ENCODE measurements at places on chromosomes 4 and X.

DNA sequence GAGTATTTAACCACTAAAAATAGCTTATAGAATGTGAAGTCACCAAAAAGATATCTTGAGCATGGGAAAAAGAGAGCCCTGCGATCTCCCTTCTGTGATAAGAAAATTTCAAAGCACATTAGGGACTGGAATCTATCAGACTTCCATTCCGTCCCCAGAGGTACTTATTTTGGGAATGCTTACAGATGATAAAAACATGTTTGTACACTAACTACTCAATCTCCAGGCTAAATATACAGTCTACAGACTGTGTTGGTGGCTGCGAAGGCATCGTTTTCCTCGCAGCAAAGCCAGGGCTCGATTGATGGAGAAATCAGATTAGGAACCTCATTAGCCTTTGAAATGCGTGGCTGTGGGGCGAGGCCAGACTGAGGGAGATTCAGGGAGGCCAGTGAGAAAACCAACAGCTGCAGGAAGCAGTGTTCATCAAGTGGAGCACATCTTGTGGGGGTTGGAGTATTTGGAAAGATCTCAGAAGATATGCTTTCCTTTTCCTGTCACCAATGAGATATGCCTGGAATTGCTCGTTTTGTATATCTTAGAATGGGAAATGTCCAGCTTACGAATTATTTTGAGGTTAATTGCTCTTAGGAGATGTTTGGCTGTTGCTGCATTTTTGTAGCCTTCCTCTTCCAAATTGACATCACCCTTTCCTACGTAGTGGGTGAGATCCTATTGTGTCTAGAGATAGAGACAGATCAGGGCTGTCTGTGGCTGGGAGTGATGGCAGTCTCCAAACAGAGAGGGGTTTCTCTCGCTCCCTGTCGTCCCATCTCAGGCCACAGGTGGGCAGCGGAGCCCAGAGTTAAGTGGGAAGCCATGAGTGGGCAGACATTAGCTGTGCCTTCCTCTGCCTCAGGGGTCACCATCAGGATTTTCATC lies 224.9 kb upstream of the FAT1 start:
- no peak for DNase-seq

GRCh38 chr4:132384709-132385108 lies 764.4 kb upstream of the PCDH10 start:
- no peak for DNase-seq

GRCh38 chrX:68299898-68300297 lies 133.4 kb downstream of the OPHN1 start:
- DNase-seq = no peak

GRCh38 chr4:41069838-41070237 lies 144.5 kb downstream of the APBB2 start:
- DNase-seq = no peak

GRCh38 chr4:164756686-164757085 lies 2.8 kb downstream of the SMIM31 start:
- no peak for DNase-seq

GRCh38 chrX:13747836-13748235 lies 13.3 kb downstream of the OFD1 start:
- no peak for DNase-seq

DNA sequence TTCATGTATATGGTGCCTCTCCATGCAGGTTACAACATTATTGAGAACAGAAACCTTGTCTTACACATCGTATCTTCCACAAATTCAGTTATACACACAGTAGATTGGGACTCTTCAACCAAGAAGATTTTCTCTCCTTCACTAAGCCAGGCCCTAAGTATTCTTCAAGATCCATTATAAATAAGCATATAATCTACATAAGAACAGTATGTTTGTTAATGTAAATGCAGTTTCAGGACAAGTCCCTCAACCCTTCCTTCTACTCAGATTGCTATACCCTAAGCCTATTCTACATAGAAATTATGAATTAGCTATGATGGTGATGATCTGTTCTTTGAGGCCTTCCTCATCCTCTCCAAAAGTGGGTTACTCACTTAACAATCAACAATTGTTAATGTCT lies 41.2 kb downstream of the COL4A6 start:
- DNase-seq = no peak

DNA sequence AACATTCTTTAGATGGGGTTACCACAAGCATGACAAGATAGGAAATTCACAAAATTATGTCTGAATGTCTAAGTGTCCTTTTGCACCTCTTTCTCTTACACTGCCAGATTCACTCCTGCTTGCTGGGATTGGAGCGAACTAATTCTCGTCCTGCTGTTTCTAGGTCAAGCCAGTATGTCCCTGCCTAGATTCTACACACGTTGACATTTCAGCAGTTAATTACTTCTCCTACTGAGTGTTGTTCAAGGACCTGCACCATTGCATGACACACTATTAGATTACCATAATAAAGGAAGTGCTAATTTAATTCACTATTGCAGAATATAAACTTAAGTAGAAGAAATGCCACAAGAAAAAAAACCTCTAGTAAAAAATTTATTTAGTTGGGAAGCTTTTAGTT lies 1911.7 kb downstream of the PCDH7 start:
- no peak for DNase-seq

DNA sequence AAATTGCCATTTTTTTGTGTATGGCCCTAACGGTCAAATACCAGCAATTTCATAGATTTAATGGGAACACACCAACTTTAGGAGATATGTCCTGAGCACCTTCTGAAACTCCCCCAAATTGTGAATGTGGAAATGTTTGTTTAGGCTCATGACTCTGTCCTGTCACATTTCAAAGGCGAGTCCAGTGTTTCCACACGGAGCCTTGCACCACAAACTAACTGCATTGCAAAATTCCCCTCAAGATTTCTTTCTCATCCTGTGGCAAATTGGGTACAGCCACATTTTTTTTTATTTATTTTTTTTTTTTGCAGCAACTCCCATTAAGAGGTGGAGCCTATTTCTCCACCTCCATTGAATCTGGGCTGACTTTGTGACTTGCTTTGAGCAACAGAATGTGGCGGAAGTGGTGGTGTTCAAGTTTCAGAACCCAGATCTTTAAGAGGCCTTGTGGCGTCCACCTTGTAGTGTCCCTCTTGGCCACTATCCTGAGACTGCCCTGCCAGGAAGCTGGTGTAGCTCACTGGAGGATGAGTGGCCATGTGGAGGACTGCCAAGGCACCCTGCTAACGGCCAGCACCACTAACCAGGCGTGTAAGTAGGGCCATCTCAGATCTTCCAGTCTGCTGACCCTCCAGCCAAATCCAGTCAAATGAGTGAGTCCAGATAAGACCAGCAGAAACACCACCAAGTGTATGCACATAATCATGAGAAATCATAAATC lies 172.4 kb upstream of the SCML1 start:
- no peak for DNase-seq

DNA sequence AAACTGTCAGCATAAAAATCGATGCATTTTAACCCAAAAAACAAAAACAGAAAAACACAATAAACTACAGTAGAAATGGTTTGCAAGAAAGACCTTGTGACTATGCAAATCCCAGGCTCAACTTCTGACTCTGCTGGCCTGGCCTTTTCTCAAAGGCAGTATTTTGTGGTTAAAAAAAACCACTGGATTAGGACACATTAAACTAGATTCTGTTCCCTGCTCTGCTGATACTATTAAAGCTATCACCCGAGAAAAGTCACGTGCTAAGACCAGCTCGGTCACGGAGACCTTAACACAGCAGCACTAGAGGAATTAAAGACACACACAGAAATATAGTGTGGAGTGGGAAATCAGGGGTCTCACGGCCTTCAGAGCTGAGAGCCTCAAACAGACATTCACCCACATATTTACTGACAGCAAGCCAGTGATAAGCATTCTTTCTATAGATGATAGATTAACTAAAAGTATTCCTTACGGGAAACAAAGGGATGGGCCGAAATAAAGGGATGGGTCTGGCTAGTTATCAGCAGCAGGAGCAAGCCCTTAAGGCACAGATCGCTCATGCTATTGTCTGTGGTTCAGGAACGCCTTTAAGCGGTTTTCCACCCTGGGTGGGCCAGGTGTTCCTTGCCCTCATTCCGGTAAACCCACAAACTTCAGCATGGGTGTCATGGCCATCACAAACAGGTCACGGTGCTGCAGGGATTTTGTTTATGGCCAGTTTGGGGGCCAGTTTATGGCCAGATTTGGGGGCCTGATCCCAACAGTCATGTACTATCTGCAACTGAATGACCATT lies 16.1 kb downstream of the CBR4 start:
- DNase-seq = no peak

DNA sequence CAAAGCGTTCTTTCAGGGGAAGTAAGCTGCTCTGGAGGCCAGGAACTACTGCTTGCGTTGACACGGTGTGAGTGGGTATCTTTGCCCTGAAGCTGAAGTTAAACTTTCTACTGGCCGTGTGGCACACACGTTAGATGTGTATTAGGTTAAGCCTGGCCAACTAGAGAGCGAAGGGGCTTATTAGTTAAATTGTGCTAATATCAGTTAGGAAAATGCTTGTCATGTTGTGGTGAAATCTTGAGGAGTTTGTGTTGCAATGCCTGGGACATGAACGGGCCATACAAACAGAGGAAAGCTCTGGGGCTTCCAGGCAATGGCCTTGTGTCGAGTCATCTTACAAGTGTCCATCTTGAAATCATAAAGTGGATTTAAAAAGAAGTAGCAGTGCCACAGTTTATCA lies 62.6 kb downstream of the NSUN7 start:
- no peak for DNase-seq

- peak; percentile 26 for DNase-seq
These were observed 310.3 kb upstream of the GNPDA2 start for GRCh38 chr4:45036677-45037076.

DNA sequence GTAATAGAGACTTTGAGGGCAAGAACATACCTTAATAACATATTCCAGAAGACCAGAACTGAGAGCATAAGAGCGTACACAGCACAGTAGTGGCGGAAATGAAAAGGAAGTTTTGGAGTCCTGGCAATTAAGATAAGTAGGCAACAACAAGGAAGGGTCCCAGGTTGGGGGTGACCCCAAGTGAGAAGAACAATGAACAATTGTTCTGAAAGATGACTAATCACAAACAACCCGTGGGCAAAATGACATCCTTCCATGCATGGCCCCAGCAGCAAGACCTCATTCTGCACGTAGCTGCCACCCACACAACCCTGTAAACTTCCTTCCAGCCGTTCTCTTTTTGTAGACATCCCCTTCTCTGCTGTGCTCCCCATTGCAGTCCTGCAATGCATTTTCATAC lies 384.4 kb upstream of the PABPC4L start:
- DNase-seq = no peak

DNA sequence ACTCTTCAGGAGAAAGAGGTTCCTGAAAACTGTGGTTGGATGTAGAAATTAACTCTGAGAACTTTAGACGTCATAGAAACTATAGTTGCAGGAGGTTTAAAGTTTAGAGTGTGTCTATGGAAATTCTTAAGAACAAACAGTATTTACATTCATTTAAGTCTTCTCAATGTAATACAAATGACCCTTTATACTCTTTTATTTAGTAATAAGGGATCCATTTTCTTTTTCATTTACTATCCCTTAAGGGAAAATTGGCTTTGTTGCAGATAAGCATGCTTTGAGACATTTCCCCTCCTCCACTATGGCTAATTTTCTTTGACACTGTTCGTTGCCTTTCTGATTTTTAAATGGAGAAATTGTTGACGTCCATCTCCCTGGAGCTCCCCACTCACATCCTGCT lies 96.4 kb downstream of the POLA1 start:
- no peak for DNase-seq

- no peak for DNase-seq
These were observed 349.8 kb downstream of the OPHN1 start for GRCh38 chrX:68083510-68083909.

DNA sequence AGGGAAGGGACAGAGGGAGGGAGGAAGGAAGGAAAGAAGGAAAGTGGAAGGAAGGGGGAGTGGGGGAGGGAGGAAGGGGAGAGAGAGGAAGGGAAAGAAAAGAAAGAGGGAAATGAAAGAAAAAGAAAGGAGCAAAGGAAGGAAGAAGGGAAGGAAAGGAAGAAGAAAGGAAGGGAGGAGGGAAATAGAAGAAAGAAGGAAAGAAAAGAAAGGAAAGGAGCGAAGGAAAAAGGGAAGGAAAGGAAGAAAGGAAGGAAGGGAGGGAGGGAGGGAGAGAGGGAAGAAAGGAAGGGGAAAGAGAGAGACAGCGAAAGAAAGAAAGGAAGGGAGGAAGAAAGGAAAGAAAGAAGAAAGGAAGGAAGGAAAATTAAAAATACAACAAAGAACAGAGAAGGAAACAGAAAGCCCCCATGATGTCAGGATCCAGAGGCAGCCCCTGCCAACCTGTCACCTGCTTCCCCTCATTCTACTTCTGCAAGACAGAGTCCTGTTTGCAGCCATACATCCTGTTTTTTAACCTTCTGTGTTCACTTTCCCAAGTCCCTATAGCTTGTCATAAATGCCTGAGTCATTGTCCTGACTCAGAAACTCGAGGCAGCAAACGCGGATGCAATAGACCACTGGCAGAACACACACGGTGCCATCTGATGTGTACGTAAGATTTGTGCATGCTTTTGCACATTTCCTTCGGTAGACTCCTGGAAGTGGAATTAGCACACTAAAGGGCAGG lies 77.0 kb upstream of the C4orf50 start:
- DNase-seq = no peak

GRCh38 chrX:10124506-10125247 lies 32.1 kb upstream of the CLCN4 start:
- no peak for DNase-seq

- DNase-seq = peak; percentile 52
These were observed at the start of gene ELF4 for GRCh38 chrX:130110379-130111219. Gene ELF4 (minus strand): TSS chrX:130110497. CDS start chrX:130081330, 29,167 bp downstream.

DNA sequence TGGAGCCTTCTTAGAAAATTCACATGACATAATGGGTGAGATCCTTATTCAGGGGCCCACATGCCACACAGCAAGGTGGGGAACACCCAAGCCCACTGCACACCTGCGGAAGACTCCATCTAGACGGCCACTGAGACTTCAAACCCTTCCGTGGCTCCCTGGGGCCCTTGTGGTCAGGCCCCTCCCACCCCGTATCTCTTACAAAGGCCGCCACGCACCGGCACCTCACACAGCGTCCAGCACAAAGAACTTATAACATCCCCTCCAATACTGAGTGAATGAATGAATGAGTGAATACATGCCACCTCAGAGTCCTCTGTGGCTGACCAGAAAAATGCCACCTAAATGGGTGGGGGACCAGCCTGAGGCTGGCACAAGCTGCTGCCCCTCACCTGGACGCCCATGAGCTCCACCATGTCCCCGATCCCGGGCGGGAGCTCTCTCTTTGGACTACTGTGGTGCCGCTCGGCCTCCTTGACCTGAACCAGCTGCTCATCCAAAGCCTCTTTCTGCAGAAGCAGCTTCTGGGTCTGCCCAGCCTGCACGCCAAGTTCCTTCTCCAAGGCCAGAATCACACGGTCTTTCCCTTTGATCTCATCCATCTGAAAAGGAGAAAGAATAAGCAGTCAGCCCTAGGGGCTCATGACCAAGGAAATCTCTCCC lies 66.9 kb upstream of the C4orf50 start:
- no peak for DNase-seq

DNA sequence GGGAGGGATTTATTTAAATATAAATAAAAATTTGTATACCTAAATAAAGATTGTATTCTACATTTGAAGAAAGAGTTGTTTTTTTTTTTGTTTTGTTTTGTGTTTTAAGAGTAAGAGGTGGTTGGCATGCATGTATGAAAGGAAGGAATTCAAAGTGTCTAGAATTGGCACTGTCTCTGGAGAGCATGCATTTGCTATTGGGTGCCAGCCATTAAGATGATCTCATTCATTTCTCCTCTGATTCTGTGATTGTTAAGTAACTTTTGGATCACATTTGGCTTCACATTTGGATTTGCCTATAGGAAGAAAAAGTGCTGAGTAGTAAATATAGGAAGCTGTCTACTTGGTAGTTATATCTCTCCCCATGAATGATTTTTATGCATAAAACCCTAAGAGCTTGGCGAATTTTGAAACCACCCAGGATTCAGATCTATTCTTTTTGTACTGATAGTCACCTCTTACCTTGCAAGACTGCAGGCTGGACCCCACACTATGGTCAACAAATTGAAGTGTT lies 7.8 kb upstream of the BOD1L1 start:
- no peak for DNase-seq
